ENCODE measurements at places on chromosomes 2 and 18.

- DNase-seq = no peak
Observed at GRCh38 chr2:41879235-41879916, 168.4 kb upstream of the PKDCC start.

- DNase-seq = no peak
Observed at GRCh38 chr2:85018049-85018447, 47.1 kb downstream of the KCMF1 start.

DNA sequence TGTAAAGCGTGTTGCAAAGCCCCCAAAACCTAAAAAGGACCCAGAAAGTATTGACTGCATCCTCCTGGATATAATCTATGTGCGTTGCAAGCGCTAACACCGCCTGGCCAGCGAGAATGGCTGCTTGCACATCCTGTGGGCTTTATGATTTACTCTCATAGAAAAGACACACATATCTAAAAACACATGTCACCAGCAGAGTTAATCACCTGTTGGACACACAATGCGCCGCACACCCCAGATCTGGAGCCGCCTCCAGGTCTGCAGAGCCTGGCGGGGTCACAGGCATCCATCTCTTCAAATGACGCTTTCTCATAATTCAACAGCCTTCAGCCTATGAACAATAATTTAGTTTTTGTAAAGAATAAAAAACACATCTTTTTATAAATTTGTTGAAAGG, 186.5 kb downstream of the RTP5 start:
- DNase-seq = no peak

- no peak for DNase-seq
Observed at GRCh38 chr18:47755102-47755456, 175.4 kb downstream of the SMAD2 start.

DNA sequence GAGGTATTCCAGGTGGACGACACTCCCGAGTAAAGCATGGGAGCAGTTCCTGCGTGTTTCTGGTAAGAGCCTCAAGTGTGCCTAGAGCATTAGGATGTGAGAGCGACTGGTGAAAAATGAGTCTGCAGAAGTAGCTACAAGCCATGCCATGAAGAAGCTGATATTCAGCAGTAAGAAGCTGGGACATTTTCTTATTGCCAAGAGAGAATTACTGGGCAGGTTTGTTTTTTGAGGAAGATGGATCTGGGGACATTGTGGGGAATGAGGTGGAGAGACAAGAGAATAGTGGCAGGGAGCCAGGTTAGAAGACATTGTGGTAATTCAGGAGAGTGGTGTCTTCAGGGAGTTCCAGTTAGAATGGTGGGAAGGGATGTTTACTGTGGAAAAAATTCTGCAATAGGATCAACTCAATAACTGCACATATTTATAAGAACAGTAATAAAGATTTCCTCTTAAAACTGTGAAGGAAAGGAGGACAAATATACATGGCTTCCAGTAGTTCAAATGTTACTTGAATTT, 38.2 kb downstream of the CRIM1 start:
- DNase-seq = no peak

DNA sequence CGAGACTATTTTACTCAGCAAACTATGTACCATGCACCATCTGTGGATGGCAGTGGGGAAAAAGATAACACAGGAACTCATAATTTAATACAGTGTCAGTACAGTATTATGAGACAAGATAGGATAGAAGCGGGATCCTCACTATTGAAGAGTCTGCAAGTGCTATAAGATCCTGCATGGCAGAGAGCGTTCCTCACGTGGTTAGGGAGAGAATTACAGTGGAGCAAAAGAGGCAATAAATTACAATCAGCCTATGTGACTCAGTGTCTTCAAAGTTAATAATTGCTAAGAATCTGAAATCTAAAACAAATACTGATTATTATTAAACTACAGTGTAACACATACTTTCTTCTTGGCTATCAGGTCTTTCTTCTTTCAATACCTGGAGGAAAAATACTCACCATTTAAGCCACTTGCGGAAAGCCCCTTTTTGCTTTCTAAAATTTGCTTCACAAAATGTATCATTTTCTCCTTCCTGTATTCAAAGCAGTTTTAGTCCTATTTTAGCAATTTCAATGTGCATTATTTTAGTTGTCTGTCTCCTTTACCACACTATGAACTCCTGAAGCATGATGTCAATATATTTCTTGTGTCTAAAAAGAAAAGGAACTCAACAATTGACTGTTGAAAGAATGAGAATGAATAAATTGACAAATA, 342.9 kb downstream of the SPAG16 start:
- DNase-seq = no peak

DNA sequence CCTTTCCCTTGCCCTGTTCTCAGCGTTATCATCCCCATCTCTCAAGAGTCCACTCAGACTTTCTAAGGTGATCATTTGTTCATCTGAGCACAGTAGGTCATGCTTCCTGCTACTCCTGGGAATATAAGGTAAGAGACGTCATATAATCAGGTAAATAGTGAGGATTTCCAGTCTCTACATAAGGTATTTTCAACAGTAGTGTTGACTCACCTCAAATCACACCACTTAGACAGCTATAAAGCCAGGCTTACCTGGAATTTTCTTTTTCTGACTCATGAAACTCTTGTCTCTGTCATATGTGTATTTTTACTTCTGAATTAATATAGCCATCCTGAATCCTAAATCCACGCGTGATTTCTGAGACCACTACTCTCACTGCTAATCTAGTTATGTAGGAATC, 443.2 kb downstream of the ARHGAP15 start:
- DNase-seq = no peak

DNA sequence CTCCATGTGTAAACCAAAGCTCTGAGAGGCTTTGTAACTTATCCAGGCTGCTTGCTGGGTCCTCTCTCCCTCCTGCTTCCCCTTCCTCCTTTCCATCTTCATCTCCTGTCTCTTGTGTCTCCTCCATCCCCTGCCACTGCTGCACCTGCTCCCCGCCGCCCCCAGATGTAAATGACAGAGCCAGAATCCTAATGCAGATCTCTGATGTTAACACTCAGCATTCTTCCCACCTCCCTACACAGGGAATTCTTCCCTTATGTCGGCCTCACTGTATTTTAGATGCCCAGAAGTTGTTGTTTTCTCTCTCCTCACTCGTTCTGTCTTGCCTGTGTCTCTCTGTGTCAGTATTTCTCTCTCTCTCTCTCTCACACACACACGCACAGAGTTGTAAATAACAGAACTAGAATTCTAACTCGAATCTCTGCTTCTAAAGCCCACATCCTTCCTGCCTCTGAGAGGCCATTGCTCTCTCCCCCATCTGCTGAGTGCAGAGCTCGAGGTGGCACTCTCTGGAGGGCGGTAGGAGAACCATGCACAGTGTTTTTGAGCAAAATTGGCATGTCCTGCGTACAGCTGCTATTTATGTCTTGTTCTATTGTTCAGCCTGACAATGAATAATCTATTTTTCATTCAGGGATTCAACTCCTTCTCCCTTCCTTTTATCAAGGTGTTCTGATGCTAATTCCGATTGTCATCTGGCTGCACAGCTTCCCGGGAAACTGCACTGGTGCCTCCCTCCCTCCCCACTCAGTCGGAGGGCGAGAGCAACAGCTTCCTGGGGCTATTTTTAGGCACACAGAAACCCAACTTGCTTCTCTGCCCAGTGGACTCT, 219.9 kb downstream of the SH3RF3 start:
- no peak for DNase-seq

DNA sequence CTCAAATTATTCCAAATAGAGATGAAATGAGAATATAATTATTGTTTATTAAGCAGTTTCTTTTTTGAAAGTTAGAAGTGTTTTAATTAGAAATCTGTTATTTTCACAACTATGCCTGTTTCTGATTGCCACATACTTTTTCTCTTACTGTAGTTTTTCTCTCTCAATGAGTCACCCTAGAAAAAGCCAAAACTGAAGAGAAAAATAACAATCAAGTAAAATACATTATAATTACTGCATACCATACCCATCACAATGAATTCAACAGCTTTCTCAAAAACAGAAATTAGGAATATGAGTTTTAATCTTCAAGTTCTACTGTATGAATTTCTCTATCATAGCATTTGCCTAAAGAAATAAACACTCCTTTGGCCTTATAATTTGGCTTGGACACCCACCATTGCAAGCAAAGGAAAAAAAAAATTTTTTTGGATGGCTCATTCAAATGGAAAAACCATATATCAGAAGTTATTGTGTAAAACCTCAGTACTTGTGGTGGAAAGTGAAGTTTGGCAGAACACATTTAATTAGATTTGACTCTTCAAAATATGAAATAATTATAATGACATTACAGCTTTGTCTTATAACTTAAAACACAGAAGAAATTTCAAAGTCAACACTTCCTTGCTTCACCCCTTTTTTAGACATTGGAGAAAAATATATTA, 138.5 kb downstream of the DYM start:
- DNase-seq = no peak

GRCh38 chr2:19361325-19361990, 3.0 kb upstream of the OSR1 start:
- DNase-seq = no peak

DNA sequence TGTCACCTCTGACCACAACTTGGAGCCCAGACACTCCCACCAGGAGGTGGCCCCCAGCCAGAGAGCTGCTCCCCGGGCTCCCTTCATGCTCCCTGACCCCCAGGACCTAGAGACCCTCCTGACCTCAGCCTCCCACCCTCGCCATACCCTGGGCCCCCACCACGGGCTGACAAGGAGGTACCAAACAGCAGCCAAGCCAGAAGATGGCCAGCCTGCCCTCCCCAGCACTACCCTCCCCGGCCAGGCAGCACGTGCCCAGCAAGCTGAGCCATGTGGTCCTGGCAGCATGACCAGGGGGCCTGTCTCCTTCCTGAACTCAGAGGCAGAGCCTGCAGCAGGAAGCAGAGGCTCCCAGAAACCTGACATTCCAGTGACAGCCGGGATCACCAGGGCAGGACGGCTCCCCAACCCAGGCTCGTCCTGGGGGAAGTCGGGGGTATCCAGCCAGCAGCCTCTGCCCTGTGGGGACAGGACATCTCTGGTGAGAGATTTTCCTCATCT, 69.4 kb upstream of the GPC1 start:
- DNase-seq = no peak

- DNase-seq = no peak
Observed at GRCh38 chr2:27977731-27978312, 87.3 kb downstream of the BABAM2 start.

- no peak for DNase-seq
Observed at GRCh38 chr2:226664140-226664539, 135.5 kb downstream of the IRS1 start.

GRCh38 chr18:30658306-30658705, 384.2 kb downstream of the DSC3 start:
- DNase-seq = no peak

DNA sequence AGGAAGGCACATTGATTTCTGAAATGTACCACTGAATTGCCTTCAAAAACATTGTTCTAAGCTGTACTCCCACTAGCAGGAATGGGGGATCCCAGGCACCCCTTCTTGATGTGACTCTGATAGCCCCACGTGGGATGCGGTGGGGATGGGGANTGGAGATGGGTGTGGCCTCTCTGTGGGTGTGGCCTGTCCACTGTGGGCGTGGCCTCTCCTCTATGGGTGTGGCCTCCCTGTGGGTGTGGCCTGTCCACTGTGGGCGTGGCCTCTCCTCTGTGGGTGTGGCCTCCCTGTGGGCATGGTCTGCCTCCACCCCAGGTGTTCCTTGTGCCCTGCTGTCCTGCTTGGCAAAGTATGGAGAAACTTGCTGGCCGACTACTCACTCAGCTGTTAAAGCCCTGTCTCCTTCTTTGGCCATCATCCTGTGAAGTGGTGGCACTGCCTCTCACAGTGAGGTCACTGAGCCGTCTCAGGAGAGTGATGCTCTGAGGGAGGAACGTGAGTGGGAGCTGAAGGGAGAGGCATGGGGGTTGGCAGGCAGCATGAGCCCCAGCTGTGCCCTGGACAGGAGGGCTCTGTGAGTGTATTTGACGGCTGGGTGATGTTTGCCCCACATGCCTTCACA, 6.7 kb upstream of the PARD6G start:
- no peak for DNase-seq

DNA sequence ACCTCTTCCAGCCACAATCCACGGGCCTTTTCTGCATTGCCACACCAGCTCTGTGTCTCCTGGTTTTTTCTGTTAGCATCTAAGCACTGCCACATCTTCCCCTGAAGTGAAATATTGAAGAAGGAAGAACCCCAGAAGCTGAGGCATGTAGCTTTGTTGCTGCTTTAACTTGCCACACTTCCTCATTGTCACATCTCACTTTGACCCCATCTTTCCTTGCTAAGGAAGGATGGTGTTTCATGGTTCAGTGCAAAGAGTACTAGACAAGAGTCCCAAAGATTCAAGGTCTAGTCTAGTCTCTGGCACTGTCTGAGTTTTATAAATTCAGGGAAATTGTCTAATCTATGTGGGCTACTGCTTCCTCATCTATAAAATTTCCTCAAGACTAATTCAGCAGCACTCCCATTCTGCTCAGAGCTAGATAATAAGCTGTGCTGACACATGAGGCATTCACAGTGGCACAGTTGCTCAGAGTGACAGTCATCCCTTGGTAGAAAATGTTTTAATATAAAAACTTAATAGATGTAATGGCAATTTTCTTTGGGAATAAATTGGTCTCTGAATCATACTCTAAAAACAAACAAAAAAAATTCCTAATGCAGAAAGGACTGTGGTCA, 483.0 kb upstream of the ID2 start:
- DNase-seq = no peak

GRCh38 chr18:39871961-39872360, 2083.1 kb upstream of the PIK3C3 start:
- DNase-seq = no peak

GRCh38 chr2:189412330-189412953, 28.8 kb upstream of the WDR75 start:
- DNase-seq = peak; percentile 54

DNA sequence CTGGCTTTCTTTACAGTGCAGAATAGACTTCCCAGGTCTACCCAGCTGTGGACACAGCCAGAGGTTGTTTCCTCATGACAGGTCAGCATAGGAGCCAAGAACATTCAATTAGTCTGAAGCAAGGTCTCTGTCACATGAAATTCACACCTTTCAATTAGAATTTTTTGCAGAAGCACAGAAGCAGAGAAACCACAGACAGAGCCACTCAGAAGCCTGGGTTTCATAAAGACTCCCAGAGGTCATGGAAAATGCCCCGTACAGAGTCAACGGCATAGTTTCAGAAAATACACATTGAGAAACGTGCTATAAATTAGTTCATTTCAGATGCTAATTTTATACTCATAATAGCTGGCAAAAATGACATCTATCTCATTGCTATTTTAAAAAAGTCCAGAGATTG, 87.0 kb upstream of the TMEM200C start:
- no peak for DNase-seq

GRCh38 chr2:195486987-195487644, 169.9 kb upstream of the SLC39A10 start:
- DNase-seq = no peak

GRCh38 chr2:137254052-137254451, 488.7 kb downstream of the THSD7B start:
- DNase-seq = no peak

DNA sequence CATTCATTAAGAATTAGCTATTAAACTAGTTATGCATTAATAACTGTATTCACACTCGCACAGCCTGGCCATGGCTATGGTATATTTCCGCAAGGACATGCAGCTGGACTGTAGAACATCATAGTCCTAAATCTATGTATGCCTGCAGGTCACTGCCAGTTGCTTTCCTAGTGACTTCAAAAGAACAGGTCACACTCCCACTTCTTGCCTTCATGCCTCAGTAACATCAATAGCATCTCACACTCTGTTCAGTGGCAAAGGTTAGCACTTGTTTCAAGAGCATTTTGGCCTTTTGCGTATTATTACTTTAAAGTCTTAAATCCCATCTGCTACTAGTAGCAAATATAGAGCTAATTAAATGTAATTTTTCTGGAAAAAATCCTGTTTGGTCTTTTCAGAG, 131.4 kb upstream of the DCC start:
- DNase-seq = no peak

All from stimulated activated CD4-positive, alpha-beta T cell treated with anti-CD3 and anti-CD28 coated beads, Interleukin-2, amount 100 ng/mL, for 48 hours (primary cell).